Fibroblast of the aortic adventitia (primary cell): ENCODE measurements at places on chromosomes 4 and X. TPM values are rescaled to one million over a fixed set of nuclear protein-coding genes. Genes with fewer than 3 reads are reported as not detected.

The MID1 gene
- total RNA-seq, result 18.0 and 20.4 TPM in 2 replicates

GRCh38 chr4:1600811-1601532, 83.1 kb downstream of the FAM53A start:
- no peak for DNase-seq

DNA sequence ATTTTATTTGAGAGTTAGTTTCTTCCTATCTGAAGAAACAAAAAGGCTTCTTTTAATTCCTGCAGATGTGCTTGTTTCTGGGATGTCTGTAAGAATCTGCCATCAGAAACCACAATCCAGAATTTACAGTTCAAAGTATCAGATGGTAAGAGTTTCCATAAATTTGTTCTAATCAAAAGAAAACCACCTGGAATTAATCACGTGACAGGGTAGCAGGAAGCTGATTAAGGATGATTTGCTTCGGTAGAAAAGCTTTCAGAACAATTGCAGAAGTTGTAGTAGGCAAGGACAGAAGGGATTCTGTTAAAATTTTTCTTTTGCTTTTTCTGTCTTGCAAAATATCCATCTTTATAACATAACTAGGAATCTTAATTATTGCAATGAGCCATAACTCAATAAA, 1975.1 kb upstream of the AGA start:
- no peak for DNase-seq

DNA sequence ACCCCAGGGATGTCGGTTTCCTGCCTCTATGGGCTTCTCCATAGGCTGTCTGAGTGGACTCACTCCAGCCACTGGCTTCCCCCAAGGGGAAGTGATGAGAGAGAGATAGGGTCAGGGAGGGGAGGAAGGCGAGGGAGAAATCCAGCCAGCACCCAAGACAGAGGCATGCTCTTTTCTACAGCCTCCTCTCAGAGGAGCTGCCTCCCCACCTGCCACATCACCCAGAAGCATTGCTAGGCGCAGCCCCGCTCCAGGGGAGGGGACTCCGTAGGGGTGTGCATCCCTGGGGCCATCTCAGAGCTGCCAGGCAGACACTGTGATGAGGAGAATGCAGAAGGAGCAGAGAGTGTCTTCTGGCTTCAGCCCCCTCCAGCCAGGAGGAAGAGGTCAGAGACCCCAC, 109.5 kb upstream of the NKX1-1 start:
- no peak for DNase-seq

- no peak for DNase-seq
These were observed 14.7 kb downstream of the ATP8A1 start for GRCh38 chr4:42642101-42642797.

- DNase-seq, result no peak
These were observed 206.5 kb downstream of the PCDH10 start for GRCh38 chr4:133355633-133356032.
